ENCODE measurements at places on chromosomes 12 and 14.

DNA sequence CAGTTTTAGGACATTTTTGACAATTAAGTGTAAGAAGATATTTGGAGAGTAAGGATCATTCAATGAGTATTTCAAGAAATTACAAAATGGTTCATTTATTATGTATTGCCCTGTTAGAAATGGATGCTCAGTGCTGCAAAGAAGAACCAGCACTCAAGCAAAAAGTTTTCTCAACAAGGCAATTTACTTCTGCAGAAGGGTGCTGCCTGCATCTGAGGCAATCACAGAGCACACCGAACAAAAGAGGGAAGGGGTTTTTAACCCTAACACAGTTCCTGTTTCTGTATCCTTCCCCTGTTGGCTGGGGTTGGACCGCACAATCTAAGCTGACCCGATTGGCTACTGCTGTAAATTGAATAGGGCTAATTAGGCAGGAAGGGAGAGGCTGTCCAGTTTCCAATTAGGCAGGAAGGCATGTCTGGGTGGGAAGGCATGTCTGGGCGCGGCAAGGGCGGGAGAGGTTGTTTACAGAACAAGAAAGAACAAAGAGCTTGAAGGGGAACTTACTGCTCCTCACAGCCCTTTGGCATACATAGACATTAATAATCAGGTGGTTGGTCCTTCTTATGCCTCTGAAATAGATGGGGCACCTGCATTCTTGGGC, 41.4 kb downstream of the SPTSSA start:
- no peak for DNase-seq

DNA sequence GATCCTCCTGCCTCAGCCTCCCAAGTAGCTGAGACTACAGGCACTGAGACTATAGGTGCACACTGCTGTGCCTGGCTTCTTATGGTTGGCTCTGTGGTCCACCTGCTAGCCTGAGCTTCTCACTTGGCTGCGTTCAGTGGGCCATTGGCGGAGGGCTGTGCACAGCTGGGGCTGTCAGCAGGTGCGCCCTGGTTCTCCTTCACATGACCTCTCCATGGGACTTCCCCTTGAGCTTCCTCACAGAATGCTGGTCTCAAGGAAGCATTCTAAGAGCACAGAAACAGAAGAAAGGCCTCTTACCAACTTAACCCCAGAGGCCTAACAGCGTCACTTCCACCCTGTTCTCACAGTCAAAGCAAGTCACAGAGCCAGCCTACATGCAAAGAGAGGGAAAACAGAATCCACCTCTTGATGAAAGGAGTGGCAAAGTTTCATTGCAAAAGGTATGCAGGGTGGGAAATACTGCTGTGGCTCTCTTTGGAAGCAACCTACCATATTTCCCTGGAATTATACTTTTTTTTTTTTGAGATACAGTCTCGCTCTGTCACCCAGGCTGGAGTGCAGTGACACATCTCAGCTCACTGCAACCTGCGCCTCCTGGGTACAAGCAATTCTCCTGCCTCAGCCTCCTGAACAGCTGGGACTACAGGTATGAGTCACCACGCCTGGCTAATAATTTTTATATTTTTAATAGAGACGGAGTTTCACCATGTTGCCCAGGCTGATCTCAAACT, 9.3 kb downstream of the RILPL2 start:
- DNase-seq: no peak

GRCh38 chr12:55816881-55817344, 611 bp downstream of the SARNP start:
- no peak for DNase-seq

- DNase-seq: peak; percentile 60
Observed at GRCh38 chr12:118402251-118402650, 25.9 kb downstream of the SUDS3 start.

GRCh38 chr12:10968765-10969456, 17.8 kb downstream of the TAS2R50 start:
- peak; percentile 26 for DNase-seq

DNA sequence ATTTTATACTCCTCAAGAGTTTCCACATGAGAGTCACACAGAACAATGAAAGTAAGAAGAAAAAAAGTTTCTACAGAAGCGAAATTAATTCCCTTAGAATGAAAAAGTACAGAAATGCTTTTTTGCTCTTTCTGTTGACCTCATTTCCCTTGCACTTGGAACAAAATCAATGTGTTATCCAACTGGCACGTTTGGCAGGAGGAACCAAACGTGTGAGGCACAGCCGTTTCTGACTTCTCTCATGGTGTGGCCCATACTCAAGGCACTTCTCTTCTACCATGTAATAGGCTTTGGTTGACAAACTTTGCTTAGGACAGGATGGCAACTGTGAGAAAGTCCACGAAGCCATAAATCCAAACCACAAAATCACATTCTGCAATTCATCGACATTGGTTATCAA, 297.0 kb downstream of the FUT8 start:
- DNase-seq: no peak

DNA sequence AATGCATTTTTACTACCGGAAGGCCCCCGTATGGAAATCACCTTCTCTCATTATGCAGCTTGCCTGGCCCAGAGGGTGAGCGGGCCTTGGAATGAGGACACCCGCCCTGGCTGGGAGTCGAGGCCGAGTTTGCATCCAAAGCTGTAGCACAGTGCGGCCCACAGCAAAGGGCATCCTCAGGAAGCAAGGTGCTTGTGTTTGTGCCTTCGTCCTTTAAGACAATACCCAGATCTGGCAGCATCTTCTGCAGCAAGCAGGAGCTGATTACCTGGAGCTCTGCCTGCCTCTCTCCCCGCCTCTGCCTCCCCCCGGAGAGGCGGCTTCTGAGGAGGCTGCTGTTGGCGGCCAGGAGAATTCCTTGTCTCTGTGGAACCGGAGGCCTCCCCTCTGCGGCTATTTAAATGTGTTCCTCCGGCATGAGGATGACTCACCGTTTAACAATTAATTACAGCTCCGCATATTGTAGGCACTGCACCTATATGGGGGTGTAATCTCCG, 145.3 kb downstream of the CACNA1C start:
- no peak for DNase-seq

DNA sequence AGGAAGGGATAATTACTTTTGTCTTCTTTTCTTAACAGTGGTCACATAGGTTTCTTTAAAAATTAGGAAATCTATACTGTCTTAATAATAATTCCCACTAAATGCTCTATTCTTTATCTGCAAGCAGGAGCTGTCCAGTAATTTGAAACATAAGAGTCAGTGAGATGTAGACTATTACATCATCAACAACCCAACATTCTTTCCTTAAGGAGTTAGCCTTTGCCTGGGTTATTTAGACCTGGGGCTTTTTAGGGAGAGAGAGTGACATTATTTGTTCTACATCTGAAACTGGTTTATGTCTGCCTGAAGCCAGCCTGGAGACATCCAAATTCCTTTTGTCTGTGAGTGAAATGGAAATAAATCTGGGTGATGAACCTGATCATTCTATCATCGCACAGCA, 294.4 kb downstream of the TMTC2 start:
- no peak for DNase-seq

GRCh38 chr12:40224439-40225291, at the start of gene LRRK2:
TSS of gene LRRK2 (plus strand) at chr12:40224997. CDS start at chr12:40225132, 135 bp downstream.
- DNase-seq: no peak

GRCh38 chr12:130704606-130705005, 11.5 kb downstream of the RIMBP2 start:
- DNase-seq: no peak

DNA sequence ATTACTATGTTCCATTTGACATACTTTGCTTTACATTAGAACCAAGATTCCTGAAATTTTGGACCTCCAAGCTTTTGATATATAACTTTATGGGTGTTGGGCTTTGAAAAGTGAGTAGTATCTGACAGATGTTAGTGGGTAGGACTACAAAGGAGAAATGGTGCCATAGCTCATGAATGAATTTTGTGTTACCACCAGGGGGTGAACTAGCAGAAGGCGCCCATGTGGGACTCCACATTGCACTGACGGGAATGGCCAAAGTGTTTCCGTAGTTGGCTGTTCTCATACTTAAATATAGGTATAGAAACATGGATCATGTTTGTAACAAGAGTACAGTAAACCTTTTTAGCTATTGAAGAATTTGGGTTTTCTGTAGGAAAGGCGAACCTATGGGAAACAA, 337.5 kb downstream of the FLRT2 start:
- DNase-seq: no peak

- no peak for DNase-seq
Observed at GRCh38 chr14:72774894-72775620, 118.8 kb downstream of the DPF3 start.

GRCh38 chr12:94078138-94078723, 70.1 kb upstream of the PLXNC1 start:
- no peak for DNase-seq

DNA sequence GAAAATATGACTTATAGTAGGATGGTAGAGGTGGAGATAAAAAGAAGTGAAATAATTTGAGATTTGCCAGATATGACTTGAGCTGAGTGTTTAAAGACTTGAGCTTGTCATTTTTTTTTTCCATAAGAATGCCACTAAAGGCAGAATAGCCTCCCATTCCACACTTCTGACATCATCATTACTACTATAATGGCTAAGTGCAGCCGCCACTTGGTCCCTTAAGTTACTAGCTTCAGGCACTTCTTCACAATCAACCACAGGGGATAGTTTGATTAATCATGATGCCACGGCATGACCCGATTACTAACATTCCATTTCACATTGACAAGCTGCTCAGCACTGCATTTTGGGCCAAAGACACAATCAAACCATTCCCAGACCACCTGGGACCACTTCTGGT, 127.9 kb downstream of the EFCAB11 start:
- DNase-seq: no peak

DNA sequence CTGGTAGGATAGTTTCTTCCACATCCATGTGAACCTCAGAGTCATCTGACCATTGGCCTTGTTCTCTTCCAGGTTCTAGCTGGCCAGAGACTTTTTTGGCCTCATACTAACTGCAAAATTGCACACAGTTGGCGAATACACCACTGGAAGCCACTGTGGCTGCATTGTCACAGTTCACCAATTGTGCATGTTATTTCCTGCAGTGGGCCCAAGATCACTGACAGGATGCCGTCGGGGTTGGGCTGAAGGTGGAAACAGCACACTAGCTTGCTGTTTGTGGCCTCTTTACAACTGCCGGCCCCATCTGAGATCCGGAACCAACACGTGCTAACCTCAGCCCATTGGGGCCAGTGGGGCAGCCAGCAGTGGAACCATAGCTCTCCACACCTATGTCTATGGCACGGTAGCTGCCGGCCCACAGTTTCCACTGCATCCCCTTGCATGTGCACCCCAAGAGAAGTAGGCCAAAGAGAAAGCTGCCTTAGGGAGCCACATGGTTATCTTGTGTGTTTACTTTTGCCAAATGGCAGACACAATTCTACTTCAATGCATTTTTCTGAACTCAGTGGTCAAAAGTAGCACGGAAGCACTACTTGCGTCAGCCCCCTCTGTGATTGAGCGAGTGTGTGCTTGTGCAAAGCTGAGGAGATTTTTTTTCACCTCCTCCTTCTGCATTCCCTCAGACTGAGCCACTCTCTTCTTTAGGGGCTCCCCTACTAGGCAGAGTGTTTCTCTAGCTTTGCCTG, 464.0 kb downstream of the RAD51B start:
- DNase-seq: no peak

DNA sequence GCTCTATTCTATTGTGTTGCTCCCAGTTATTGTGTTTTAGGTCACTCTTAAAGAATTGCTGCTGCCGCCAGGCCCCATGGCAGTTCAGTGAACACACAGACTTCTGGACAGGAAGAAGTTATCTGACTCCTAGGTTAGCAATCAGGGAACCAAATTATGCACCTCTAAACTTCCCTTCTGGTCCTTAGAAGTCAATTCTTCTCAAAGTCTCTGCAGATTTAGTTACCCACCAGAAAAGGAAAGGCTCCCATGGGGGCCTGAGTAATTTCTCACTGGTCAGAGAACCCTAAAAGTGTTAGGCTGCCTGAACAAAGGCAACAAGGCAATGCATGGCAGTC, 10.0 kb downstream of the EMP1 start:
- no peak for DNase-seq

GRCh38 chr14:75011356-75011994, 8.8 kb downstream of the EIF2B2 start:
- DNase-seq: no peak

DNA sequence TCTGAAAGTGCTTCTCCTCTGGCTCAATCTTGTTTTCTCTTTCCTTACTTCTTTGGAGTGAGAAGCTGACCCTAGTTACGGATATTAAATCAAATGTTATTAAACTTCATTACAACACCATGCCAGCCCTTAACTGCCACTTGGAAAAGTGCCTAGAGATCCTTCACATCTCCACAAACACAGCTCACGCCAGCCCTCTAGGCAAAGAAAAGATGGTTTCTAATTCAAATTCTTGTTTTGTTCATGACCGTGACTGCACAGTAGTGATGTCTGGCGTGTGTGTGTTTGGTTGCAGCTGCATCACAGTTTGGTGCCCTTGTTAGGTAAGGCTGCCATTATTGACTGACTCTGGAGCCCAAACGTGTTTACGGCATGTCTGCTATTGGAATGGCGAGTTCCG, 113.0 kb downstream of the BEGAIN start:
- DNase-seq: no peak

DNA sequence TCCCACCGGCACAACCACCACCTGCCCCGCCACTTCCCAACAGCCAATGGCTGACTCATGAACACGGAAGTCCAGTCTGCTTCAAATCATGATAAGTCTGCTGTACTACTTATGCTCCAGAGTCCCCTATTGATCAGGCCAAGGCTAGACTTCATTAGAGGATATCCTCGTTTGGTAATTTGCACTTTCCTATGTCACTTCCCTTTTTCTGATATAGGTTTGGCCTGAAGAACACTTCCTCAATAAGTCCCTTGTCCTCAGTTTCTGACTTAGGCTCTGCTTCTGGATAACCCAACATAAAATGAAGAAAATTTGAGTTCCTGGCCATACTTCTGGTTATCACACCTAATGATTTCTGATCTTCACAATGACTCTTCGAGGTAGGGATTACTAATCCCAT, 45.3 kb downstream of the IFNG-AS1 start:
- DNase-seq: no peak

GRCh38 chr14:83217492-83217891, 1683.8 kb upstream of the SEL1L start:
- DNase-seq: peak; percentile 87

Measured in AG04450 (cell line).